ENCODE measurements at places on chromosomes 2 and 18.

DNA sequence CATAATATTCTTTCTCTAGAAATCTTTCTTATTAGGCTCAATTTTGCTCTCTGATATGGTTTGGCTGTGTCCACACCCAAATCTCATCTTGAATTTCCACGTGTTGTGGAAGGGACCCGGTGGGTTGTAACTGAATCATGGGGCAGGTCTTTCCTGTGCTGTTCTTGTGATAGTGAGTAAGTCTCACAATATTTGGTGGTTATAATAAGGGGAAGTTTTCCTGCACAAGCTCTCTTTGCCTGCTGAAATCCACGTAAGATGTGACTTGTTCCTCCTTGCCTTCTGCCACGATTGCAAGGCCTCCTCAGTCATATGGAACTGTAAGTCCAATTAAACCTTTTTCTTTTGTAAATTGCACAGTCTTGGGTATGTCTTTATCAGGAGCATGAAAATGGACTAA, 73.8 kb downstream of the CAVIN2 start:
- DNase-seq: no peak

GRCh38 chr2:230224458-230224857, 1.1 kb upstream of the SP140 start:
- no peak for DNase-seq

DNA sequence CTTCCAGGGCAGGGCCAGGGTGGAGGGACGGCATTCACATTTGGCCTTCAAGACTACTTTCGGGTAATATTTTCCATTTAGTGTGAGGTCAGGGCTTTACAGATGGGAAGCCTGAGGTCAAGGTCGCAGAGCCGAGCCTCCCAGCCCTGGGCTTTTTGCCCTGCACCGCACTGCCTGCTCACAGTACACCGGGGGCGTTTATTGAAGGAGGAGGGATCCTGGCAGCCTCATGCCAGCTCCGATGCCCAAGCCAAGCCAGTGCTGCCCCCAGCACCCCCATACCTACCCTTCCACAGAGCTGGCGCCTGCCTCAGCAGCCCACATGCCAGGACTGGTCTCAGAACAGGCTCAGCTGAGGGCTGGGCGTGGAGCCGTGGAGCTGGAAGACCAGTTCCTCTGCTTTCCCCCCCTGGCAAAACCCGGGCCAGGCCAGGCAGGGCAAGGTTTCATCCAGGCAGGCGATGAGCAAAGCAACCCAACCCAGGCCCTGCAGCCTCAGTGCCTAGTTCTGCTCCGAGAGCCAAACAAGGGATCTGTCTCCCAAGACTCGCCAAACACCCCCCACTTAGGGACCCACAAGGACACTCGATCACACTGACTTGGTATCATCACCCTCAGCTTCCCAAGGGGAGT, 11.9 kb downstream of the SDC1 start:
- DNase-seq: no peak

GRCh38 chr2:205715831-205716525, 33.7 kb downstream of the NRP2 start:
- DNase-seq: peak; percentile 18

DNA sequence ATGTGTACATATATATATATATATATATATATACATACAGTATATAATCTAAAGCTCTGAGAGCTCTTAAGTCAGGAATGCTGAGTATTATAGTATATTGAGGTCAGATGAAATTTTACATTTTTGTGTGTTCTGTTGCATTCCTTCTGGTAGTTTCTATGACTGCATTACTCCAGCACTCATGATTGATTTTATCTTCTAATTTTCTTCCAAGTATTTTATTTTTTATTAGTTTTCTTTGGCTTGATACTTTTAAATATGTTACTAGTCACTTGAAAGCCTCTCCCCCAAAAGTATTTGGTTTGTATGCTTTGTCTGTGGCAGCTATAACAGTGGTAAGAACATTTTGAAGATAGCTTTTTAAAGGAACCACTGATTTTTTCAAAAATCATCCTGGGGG, 25.0 kb downstream of the METTL21A start:
- no peak for DNase-seq

- DNase-seq: no peak
Measured at GRCh38 chr2:64730551-64731262, 77.0 kb upstream of the SERTAD2 start.

GRCh38 chr18:37332628-37333420, 232.8 kb downstream of the CELF4 start:
- DNase-seq: no peak

DNA sequence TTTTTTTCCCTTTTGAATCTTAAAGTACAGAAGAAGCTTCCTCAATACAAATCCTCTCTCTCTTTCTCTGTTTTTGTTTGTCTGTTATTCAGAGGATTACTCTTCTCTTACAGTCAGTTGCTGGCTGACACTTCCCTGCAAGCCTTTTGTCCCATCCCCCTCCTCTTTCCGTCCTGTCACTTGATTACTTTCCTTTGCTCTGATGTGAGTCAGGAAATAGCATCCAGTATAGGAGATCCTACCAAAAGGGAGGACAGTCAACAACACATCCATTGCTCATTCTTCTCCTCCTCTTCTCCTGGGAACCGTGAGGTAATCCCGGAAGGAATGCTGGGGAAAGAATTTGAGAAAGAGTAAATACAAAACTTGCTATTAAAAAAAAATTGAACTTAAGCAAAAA, 79.3 kb upstream of the SCN7A start:
- no peak for DNase-seq

DNA sequence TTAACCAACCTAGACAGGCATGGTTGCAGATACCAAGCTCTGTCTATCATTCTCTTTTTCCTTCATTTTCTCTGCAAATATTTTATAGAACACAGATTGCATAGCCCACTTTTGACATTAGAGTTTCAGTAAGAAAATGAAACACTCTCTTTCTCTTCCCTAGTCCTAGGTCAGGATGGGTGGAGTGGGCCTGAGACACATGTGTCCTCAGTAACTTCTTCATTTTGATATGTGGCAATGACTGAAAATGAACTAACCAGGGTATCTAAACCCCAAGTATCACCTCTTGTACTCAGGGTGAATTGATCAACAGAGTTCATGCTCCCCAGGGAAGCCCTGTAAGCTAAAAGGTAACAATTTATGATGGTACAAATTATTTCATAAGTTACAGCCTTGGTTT, 37.0 kb upstream of the KYNU start:
- no peak for DNase-seq

GRCh38 chr2:238467062-238467461, 40.3 kb downstream of the ASB1 start:
- DNase-seq: no peak

- DNase-seq: no peak
Measured at GRCh38 chr2:160639472-160639871, 145.9 kb upstream of the RBMS1 start.

DNA sequence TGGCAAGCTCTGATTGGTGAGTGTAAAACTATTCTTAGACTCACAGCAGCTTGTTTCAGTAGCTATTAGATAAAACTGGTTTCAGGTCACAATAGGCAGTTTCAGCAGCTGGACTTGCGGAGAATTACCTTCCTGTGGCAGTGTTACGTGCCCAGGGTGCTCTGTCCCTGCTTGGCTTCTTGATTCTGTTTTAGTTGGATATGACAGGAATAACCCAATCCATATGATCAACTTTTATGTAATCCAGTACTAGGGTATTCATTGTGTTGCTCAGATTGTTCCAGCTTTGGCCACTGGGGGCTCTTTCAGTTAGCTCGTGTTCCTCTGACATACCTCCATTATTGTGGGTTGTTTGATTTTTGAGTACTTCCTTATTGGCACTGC, 43.1 kb downstream of the INPP4A start:
- DNase-seq: peak; percentile 42

DNA sequence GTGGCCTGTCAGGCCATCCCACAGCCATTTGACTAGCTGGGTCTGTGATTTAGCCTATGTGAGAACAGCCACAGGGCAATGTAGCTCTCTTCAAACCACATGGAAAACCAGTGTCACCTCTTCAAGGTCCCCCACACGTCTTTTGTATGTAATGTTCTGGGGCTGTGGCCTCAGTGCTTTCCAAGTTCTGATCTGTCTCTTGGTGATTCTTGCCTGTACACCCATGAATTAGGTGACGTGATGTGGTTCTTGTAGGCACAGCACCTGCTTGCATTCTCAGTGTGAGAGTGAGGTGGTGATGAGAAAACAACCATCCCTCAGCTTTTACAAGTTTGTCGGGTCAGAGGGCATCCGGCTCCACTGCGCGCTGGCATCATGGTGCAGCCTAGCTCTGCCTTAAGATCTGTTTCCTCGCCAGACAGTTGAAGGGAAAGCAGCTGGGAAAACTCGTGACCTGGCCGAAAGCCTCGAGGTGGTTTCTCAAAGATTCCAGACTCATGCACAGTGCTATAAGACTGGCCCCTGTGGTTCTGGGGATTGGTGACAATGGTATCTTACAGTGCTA, 125.8 kb downstream of the TANC1 start:
- peak; percentile 42 for DNase-seq

DNA sequence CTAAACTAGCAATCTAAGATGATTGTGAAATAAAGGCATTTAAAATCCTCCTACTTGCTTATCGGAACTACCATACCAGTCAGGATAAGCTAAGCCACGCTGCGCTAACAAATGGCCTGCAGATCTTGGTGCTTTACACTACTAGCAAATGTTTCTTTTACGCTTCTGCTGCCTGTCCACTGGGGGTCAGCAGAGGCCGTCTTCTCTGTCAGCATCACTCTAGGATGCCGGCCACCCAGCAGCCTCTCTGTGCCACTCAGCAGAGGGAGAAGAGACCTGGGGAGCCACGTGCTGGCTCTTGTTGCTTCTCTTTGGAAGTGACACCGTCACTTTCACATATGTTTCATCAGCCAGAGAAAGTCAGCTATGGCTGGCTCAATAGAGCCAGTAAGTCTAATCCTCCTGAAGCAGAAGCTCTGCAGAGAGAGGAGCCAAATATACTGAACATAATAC, 36.6 kb downstream of the COPS8 start:
- DNase-seq: peak; percentile 13

- no peak for DNase-seq
Measured at GRCh38 chr2:165120740-165121467, 82.9 kb downstream of the SCN3A start.

GRCh38 chr2:231395188-231396057, at the start of gene B3GNT7:
B3GNT7 (plus strand) TSS chr2:231395710; CDS start chr2:231395804, 94 bp downstream.
- no peak for DNase-seq

GRCh38 chr2:9548506-9548905, 7.1 kb downstream of the ADAM17 start:
- DNase-seq: no peak

DNA sequence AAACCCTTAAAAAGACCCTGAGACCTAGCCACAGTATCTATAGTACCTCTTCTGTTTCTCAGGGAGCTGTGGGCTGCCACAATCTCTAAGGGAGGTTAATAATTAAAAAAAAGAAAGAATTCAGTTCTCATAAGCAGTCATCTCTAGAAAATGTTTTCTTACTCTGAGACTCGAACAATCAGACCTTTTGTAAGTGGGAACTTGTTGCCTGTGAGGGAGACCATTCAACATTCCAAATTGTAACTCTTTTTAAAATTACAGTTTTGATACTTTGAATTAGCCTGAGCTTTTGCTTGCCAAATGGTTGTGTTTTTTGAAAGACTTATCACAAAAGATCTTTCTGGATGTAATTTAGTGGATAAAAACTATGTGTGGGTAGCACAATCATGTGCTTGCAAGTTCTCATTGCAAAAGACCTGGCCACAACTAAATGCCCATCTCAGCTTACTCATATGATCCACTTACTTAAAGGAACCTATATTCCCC, 33.3 kb downstream of the IL1R2 start:
- DNase-seq: no peak

DNA sequence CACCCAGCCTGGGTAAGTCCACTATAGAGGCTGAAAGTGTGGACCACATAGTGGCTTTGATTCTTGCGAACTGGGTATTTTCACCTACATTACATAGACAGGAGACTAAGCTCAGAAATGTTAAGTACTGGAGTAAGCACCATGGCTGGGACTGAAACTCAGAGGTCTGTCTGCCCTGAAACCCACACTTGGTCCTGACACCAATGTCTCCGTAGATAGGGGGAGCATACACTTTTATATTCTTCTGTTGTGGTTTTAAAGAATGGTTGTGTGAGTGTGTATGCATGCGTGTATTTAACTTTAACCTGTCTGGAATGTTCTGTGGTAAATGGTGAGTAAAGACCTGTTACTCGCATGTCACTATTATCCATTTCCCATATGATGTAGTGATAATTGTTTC, 10.3 kb upstream of the NPPC start:
- DNase-seq: no peak

DNA sequence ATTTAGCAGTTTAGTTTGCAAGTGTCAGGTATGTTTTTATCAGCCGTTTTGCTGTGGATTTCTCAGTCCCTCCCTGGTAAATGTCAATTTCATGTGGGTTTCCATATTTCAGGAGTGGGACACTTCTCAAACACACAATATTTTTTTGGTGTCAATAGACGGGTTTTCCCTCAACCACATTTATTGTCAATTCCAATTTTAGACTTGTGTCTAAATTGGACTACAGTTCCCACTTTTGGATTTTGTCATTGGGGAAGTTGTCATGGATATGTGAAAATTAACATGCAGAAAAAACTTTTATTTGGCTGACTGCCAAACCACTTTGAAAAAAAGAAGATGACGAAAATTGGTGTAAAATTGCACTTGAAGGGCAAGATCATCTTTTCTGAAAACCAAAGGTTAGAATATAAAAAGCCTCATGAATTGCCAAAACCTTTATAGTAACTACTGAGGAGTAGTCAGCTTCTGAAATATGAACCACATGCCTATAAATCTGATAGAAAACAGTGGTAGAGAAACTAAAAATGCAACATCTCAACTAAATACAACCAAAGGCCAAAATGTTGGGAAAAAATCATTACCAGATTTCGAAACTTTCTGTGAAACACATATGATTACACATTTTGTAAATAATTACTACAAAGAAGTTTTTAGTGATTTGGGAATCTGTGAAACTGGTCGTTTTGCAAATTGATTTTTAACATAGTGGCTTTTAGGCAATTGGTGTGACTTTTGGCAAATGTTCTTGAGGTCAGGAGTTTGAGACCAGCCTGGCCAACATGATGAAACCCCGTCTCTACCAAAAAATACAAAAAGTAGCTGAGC, 106.4 kb downstream of the BCL2L11 start:
- no peak for DNase-seq

- DNase-seq: no peak
Measured at GRCh38 chr2:121159291-121160071, 125.5 kb downstream of the TFCP2L1 start.

GRCh38 chr2:29398384-29399237, 283.4 kb downstream of the CLIP4 start:
- peak; percentile 41 for DNase-seq

- no peak for DNase-seq
Measured at GRCh38 chr2:151774506-151774905, 40.2 kb upstream of the NEB start.

Measured in cerebellar cortex (tissue), 1 donor.